Colonic mucosa (tissue), 4 donors: ENCODE measurements at places on chromosomes 7 and 10.
A peak's percentile ranks its signal among the peaks of the same experiment; 100 is the strongest.

- DNase-seq: no peak
Measured at GRCh38 chr7:116445447-116446211, 53.9 kb upstream of the CAV2 start.

DNA sequence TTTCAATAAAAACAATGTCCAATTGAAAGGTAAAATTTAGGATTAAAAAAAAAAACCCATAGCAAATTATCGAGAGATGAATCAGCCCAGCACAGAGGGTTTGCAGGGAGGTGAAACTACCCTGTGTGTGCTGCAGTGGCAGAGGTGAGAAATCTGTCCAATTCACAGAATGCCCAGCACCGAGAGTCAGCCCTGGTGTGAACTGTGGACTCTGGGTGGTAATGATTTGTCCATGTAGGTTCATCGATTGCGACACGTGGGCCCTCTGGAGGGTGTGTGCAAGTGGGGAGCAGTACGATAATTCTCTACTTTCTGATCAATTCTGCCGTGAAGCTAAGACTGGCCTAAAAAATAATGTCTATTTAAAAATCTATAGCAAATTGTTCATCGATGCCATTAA, 94.5 kb upstream of the PFKP start:
- no peak for DNase-seq

- DNase-seq: no peak
Measured at GRCh38 chr10:93938140-93938539, 44.4 kb downstream of the SLC35G1 start.

DNA sequence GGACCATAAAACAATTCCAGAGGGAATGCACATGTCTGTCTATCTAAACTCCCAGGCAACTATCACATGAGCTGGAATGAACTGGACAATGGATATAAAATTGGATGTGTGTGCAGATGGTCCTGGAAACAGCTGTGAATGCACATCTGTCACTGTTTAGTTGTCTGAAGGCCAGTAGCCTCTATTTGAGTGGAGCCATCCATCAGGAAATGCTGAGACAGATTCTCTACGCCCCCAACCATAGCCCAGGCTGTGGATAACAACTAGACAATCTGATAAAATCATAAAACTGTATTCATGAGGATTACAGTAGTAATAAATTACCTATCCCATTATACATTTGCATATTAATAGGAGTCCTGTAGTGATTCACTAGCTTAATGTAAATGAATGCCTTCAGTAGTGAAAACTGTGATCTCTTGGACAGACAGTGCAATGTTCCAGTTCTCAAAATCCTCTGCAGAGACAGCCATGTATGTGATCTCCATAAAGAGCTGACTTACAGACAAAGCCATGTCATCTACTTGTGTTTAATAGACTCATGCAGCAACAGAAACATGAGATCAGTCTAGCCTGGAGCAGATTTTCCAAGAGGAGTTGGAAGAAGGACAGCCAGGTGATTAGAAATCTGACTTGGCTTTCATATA, 907.6 kb downstream of the KCNMA1 start:
- DNase-seq: no peak

- no peak for DNase-seq
Measured at GRCh38 chr7:108459922-108460551, 3.8 kb upstream of the NRCAM start.

DNA sequence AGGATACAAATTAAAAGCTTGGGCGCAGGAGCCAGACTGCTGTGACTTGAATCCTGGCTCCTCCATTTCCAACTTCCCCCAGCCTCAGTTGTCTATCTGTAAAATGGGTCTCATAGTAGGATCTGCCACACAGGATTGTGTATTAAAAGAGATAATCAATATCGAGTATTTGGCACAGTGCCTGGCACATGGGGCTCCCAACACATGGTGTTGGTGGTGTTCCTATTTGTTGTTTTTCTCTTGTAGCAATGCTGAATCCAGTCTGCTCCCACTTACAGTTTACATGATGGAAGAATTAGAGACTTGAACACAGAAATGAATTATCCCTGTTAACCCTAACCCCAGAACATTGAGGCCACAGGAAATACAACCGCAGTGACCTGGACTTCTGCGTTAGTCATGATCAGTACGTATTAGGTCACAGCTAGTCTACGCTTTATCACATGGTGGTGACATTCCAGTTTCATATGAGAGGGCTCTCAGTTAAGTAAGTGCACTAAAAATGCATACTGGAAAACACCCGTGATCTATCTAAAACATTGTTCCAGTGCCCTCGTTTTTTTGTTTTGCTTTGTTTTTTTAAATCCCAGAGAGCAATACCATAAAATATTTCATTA, 169.5 kb upstream of the KLF14 start:
- no peak for DNase-seq

GRCh38 chr7:147980826-147981813, 609.4 kb upstream of the C7orf33 start:
- DNase-seq: no peak

- DNase-seq: peak; percentile 2
Measured at GRCh38 chr7:4269746-4270145, 412.3 kb upstream of the FOXK1 start.

- no peak for DNase-seq
Measured at GRCh38 chr10:78455811-78456210, 422.1 kb downstream of the RPS24 start.
